ENCODE measurements at places on chromosomes 6 and 20. TPM values are rescaled to one million over a fixed set of nuclear protein-coding genes. Genes with fewer than 3 reads are reported as not detected.

DNA sequence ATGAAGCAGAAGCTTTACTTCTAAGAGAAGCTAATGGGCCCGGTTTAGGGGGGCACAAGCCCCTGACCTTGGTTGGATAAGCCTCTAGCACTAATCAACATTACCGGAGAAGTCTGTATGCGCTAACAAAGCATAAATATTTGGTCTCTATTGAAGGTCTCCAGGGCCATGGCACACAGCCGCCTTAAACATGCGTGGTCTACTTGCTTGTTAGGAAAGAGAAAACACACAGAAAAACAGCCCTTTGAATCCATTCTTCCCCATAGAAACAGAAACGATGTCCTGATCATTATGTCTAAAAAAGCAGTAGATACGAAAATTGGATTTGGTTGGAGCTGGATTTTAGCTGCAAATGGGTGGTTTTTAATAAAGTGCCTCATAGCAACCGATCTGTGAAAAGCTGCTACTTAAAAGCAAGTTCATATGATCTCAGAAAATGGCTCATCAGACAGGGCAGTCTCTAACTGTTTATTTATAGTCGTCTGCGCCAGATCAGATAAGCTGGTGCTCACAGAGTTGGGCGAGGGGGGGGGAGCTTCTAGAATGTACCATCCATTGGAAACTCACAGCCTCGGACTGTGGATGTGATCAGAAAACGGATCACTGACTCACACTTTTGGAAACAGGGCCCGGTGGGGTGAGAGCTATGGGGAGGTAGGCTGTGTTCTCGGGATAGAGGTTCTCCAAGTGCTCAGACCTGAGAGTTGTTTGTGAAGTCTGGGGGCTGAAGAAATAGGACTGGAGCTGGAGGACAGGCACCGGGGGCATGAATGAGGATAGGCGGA is 35.3 kb upstream of the APCDD1L start:
- DNase-seq: no peak

DNA sequence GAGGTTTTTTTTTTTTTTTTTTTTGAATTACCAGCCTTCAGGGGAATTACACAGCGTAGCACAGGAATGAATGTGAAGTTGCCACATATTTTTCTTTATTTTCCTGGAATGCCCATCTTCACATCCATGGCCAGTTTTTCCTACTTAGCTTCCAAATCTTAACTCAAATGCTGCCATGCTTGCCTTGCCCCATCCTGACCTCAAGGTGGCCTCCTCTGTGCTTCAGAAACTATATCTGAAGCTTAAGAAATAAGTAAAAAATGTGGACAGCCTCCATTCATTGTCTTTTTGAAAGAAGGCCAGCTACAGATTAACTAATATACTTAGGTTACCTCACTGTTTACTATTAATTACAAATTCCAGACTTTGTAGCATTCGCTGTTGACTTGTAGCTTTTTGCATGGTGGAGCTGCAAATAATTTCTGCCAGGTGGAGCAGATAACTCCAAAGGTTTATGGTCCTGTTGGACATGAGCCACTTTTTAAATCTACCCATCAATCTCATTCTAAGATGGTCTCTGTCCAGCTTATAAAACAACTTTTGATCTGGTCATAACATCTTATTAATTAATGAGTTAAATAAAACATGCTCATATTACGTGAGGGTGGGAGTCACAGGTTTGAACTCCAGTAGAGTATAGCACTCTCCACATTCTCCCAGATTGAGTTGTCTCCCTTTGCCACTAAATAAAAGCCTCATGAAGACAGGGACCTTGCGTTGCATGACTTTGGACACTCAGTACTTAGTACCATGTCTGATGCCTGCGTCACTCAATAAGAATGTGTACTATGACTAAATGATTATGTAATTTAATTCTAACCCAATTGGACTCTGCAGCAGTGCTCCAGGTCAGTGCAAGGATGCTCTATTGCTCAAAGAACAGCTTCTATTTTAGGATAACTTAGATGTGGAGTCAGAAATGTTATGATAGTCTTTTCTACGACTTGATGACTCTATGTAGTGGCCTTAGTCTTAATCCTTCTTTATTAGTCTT is 678.6 kb upstream of the CITED2 start:
- no peak for DNase-seq

DNA sequence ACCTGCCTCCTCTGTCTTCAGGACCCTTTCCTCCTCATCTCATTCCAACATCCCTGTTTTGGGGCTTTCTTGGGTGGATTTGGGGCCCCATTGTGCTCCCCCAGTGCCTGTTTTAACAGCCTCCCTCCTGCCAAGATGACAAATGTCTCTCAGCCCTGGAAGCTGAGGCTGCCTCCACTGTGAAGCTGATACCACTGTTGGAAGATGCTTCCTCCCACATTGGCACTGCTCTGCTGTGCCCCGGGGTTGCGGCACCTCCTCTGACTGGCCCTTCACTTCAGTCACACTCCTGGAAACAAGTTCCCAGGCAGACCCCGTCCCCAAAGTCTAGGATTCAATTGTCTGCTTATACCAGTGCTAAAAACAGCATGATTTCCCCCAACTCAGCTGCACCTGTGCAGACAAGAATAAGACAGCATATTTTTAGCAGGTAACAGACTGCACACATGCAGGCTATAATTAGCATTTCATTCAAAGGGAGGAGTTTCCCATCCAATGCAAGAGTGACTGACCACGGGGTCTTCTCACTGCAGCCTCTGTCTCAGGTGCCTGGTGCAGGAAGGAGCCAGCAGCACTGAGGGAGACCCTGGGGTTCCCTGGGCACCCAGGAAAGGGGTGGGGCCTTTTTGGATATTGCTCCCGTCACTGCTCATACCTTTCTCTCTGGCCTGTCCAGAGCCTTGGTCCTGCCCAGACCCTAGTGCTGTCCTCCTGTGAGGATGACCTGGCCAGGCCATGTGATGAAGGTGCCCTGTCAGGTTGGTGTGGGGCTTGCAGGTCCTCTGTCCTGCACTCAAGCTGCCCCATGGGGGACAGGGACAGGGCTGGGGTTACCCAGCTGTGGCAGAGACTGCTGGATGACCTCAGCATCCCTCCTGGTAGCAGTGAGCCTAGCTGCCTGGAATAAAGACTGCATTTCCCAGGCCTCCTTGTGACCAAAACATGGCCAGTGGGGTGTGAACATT is 31.5 kb upstream of the SULF2 start:
- no peak for DNase-seq

GRCh38 chr6:105492706-105493673 is 90.1 kb upstream of the PREP start:
- no peak for DNase-seq

- no peak for DNase-seq
Observed at GRCh38 chr6:102736941-102737368, 1343.4 kb downstream of the GRIK2 start.

GRCh38 chr6:70592391-70593117 is 25.8 kb downstream of the SDHAF4 start:
- DNase-seq: no peak

DNA sequence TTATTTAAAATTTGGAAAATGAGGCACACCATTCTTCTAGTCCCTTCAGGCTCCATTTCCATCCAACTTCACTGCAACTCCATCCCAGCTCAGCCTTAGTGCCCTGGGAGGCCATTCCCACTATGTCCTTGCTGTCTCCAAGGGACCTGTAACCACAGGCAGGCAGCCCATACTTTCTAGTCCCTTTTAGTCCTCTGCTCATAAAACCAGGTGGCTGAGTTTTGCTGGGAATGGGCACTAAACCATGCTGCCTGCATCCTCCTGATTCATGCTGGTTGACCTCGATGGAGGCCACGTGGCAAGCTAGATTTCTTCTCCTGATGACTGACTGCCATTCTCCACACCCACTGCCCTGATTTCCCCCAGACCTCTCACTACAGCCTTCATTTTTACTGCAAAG is 27.5 kb upstream of the MYMX start:
- no peak for DNase-seq

DNA sequence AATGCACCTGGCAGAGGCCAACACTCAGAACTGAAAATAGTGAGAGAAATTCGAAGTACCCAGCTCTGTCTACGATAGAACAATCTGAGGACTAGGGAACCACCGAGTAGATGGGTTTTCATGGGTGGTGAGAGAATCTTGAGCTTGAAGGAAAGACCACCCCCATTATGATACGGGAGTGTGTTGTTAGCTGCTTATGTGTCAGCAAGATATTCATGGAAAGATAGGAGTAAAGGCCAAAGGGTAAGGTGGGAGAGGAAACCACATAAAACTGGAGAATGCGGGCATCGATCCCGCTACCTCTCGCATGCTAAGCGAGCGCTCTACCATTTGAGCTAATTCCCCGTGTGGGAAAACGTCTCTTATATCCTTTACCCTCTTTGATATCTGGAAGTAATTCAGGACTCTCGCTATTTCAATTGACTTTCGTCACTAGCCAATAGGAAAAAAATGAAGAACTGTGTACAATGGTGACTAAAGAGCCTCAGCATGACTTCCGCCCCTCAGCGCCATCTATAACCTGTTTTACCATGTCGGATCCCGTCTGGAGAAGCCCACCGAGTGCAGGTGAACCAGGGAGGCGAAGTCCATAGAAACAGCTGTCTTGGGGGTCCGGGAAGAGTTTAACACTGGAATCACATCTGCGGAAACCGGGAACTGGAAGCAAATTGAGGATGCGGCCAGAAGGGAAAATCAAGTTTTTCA is 25.0 kb upstream of the ABT1 start:
- DNase-seq: no peak

DNA sequence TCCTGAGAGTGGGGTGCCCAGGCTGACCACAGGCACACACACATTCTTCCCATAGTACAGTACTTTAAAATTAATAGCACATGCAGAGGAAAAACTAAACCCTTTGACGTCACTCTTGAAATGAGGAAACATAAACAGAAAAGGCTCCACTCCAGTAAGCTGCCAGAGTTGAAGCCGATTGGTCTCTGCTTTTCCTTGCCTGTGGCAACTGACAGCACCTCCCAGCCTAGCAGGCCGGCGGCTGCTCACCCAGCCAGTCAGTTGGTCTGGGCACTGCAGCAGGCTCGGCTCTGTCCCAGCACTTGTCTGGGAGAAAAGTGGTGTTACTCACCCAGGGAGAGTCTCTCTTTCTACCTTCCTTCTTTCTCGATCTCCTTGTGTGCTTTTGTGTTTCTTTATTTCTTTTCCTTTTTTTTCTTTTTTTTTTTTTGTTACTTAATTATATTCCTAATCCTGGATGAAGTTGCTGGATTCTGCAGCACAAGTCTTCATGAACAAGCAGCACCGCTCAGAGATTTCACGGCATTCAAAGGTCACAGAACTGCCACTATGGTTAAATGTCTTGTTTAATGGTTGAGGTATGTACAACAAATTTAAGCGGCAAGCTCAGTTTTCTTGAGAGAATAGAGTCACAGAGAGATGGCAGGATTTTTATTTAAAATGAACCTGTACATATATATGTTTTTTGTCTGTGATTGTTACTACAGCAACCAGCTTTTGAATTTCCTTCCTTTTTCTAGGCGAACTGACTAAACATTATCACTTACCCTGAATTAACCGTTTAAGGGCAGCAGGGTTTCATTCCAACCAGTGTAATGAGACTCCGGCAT is at the start of gene PDE7B:
PDE7B (plus strand) TSS at position 260 of the 830 bp plus-strand sequence.
- peak; percentile 53 for DNase-seq

- DNase-seq: no peak
Observed at GRCh38 chr6:13445005-13445743, 42.2 kb downstream of the GFOD1 start.

GRCh38 chr20:2281563-2281962 is 14.2 kb upstream of the TGM3 start:
- no peak for DNase-seq

GRCh38 chr20:1907586-1907985 is 12.4 kb downstream of the SIRPA start:
- no peak for DNase-seq

GRCh38 chr6:32972353-32973143 is 4.2 kb downstream of the BRD2 start:
- DNase-seq: no peak

DNA sequence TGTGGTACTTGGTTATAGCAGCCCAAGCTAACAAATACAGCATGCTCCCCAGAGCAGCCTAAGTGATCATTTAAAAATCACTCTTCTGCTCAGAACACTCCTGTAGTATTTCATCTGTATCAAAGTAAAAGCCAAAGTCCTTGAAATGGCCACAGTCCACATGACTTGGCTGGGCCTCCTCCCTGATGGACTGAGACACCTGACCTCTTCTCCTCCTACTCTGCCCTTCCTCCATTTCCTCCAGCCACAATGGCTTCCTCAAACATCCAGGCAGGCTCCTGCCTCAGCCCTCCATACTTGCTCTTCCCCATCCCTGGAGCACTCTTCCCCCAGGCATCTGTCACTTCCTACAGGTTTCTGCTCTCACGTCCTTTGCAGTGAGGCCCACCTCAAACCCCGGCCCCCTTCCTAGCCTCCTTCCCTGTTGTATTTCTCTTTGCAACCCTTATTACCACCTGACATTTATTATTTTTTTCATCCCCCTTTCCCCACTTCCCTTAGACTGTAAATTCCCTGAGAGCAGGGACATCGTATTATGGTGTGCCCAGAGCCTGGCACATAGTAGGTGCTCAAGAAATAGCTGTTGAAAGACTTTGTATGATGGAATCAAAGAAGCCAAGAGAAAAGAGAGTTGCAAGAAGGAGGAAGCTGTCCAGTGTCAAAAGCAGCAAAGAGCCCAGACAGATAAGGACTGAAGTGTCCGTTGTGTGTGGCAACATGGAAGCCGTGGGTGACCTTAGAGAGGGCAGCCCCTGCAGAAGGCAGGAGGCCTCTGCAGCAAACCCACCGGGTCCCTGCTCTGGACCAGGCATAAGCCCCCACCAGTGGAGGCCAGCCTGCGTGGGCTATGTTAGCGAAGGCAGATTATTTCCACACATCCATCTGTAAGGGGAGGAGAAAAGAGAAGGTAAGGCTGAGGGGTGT is 87.5 kb downstream of the TRERF1 start:
- DNase-seq: no peak

GRCh38 chr6:155779456-155779855 is 323.8 kb upstream of the NOX3 start:
- no peak for DNase-seq

DNA sequence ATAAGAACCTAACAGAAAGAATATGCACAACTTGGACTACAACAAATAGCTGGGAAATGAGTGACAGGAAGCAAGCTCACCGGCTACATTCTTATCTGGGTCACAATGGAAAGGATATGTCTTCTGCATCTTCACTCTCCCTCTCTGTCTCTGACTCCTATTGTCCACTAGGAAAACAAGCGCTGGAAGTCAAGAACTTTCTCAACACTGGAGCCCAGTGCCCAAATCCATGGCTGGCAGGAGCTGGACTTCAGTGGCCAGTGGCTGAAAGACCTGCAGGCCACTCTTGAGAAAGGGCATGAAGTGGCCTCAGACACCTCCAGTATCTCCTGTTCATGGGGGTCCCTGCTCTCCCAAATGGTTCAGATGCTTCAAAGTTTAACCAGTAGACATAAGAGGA is 62.0 kb downstream of the FAM50B start:
- no peak for DNase-seq

The C20orf141 gene
- polyA plus RNA-seq: not detected

The EPB41L1 gene
- 68.1 TPM for polyA plus RNA-seq

The MYB gene
- 5.5 TPM for polyA plus RNA-seq

The BPI gene
- polyA plus RNA-seq: 1.4 TPM

The COL21A1 gene
- polyA plus RNA-seq: 121 TPM

The GPR63 gene
- polyA plus RNA-seq: 3.4 TPM

The SRF gene
- 32.8 TPM for polyA plus RNA-seq

The SNAP91 gene
- polyA plus RNA-seq: 0.86 TPM

The ID4 gene
- 174 TPM for polyA plus RNA-seq
